HFF-Myc (cell line): ENCODE measurements at places on chromosomes 12 and 14.

DNA sequence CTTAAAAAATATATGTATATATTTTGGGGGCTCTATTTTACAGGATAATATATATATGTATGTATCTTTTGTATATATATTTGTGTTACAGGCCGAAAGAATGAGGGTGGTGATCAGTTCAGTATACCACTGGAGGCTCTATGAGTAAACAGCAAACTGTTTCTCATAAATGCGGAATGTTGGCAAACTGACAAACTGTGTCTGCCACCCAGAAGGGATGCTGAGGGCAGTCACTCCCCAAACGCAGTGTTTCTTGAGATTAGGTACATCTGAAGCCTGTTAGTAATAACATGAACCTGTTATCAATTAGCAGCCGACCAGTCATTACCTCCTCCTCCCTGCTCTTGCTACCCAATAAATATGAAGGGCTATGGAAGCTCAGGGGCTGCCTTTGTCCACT is 20.8 kb downstream of the TNFAIP2 start:
- DNase-seq: peak; percentile 84

- no peak for DNase-seq
These were observed 1.2 kb upstream of the RHEBL1 start for GRCh38 chr12:49070971-49071370.

DNA sequence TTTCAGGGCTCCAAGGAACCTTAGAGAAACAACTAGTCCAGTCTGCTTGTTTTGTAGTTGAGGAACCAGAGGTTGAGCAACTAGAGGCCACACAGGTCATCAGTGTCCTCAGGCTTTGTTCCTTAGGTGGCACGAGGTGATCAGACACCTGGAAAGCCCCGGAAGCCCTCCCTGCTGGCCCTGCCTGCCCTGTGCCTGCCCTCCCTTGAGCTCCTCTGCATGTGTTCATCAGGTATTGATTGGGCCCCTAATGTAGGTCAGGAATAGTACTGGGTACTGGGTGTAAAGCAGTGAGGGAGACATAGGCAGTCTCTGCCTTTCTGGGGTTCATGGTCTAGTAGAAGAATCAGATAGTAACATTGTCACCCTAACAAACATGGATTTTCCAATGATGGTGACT is 114.3 kb downstream of the TSPAN9 start:
- no peak for DNase-seq

DNA sequence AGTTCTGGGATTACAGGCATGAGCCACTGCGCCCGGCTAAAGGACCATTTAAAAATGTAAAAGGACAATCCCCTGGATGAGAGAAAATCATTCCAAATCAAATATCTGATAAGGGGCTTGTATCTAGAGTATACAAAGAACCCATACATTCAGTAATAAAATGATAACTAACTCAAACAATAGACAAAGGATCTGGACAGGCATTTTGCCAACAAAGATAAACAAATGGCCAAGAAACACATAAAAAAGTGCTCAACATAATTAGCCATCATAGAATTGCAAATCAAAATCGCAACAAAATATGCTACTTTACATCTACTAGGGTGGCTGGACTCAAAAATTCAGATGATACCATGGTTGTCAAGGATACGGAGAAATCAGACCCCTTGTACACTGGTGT is 8.5 kb upstream of the BICD1 start:
- no peak for DNase-seq

DNA sequence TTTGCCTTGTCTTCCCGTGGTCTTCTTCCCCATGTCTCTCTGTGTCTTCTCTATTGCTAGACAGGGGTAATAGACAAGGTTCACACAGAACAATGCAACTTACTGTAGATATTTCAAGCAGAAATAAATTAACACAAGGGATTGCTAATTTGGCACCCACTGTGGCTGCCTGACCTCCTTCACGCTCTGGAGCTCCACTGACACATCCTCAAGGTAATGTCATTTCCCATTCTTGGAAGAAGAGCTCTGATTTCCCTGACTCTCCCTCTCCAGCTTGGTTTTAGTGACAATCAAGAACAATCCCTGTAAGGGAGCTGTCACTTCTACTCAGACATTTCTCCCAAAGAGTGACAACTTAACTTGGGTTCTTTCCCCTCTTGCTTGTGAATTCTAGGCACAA is 105.4 kb upstream of the NAP1L1 start:
- no peak for DNase-seq

GRCh38 chr12:52149651-52150241 is 42.1 kb downstream of the KRT80 start:
- DNase-seq: no peak

DNA sequence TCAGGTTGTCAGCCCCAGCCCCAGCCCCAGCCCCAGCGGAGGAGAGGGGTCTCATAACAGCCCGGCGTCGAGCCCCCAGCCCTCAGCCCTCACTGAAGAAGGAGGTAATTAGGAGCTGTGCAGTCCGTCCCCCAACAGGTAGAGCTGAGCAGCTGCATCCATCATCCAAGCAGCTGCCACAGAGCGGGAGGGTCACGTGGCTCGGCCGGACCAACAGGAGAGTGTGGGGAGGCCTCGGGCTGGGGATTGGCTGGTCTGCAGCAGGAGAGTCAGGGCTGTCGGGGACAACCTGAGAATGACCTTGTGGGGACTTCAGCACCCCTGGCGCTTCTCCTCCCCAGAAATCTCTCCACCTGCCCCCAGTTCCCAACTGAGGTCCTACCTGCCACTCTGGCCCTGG is 29.6 kb downstream of the SMUG1 start:
- no peak for DNase-seq

DNA sequence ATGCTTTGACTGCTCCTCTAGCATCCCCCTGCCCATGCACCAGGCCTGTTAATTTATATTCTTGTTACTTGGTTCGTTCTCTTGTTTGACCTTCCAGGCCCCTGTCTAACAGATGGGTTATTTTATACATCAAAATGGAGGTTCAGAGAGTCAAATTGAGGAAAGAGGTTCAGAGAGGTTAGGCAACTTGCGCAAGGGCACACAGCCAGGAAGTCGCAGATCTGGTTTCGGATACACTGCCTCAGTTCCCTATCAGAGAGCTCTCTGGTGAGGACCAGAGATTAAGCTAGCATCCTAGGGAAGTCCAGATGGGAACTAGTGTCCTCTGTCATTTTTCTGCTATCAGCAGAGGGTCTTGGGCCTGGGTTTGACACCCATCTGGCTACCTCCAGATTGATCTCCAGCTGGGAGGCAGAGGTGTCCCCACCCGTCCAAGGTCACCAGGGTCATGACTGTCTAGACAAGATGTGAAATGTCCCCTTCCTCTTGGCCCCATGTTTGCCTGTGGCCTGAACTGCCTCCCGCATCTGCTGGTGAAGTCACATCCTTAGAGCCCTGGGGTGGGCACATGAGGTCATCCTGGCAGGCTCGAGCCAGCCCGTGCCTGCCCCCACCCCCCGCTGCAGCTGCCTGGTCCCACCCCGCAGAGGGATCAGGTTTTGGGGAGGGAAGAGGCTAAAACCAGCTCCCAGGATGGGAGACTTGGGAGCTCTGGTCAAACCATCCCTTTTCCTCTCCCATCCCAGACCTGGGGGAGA is 84.3 kb upstream of the NCOR2 start:
- DNase-seq: no peak

DNA sequence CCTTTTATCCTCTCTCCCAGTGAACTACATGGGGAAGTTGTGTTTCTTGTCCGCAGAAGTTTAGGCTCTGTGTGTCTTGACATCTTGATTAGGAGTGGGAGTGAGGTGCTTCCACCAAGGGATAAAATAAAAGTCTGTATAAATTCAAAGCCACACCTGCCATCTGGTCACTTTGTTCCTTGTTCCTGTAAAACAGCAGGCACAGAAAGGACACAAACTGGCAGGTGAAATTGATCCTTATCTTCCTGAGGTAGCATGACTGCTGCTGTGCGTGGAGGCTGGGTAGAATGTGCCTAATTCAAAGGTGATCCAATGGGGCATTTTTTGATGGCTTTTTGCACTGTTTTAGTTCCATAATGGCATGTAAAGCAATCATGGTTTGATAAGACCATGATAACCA is 104.3 kb upstream of the KITLG start:
- DNase-seq: no peak

DNA sequence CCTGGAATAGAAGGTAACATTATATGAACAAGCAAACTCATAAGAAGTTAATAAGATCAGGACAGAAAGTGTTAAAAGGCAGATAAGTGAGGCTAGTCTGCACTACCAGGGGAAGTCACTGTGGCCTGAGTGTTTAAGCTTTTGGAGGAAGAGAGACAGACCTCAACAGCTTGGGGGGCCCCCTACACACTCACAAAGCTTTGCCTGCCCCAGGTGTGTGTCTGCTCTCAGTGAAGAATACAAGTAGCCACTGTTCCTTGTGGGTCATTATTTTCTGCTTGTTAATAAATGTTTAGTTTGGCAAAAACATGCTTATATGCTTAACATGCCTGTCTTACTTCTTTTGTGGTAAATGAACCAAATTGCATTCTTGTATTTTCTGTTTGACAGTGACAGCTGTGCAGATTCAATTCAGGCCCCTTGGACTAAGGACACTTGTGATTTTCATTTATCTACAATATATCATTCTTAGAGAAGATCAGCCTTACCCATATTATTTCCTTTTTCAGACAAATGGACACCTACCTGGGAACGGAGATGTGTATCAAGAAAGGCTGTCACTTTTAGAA is 50.7 kb upstream of the C12orf71 start:
- no peak for DNase-seq

- no peak for DNase-seq
These were observed 332.5 kb downstream of the NPAS3 start for GRCh38 chr14:33271216-33271615.

DNA sequence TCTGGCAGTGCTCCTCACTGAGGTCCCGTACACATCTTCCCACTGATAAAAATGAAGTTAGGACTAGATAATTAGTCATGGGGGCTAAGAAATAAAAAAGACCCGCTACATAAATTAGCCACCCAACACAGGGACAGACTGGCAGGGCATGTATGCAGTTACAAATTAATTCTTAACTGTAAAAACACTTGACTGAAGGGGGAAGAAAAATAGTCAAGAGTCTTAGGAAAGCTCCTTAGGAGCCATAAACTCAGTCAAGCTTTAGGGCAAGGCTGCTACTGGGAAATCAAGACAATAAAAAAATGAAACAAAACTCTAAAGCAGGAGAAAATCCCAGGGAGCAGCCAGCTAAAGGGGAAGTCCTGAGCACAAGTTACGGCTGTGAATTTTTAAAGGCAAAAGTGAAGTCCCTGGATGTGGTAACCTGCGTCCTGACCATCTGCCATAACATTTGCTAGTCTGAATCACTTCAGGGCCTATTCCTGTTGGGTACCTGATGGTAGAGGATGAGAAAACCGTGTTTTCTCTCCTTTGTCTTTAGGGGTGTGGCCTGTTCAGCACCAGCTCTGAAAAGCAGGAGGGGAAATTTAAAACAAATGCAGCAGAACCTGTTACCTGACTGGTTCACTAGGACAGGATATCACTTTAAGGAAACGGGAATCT is 7.5 kb upstream of the NPFF start:
- DNase-seq: no peak

GRCh38 chr12:81170072-81170471 is 92.2 kb downstream of the ACSS3 start:
- no peak for DNase-seq

DNA sequence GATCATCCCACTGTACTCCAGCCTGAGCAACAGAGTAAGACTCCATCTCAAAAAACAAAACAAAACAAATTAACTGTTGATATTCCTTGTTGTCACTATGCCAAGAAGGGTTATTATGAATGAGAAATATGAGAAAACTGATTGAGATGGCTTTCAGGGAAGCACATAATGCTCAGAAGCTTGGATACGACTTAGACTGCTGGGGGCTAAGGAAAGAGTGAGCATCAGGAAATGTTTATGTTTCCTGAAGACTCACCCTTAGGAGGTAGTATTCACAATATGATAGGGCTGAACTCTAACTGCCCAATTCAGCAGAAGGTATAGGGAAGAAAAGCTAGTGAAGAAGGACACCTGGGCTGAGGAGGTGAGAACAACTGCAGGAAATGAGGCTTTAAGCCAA is 6.3 kb downstream of the STYK1 start:
- no peak for DNase-seq

- DNase-seq: no peak
These were observed 96.0 kb upstream of the SLC38A4 start for GRCh38 chr12:46921764-46922133.

- DNase-seq: no peak
These were observed 34.4 kb upstream of the PMCH start for GRCh38 chr12:102232036-102232435.

DNA sequence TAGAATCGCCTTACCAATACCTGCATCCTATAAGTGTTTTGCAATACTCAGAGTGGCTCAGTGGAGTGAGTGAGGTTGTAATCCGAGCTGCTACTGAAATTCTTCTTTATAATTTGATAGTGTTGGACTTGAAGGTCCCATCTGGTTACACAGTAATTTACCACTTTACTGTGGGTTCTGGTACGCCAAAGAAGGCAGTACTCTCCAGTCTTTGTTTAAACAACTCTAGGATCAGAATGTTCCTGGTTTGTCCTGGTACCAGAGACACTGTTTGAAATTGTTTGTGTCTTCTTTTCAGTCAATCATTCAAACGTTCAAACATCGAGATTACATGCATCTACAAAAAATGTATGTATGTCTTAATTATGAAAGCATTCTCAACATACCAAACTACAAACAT is 51.3 kb upstream of the AMN1 start:
- no peak for DNase-seq

- DNase-seq: no peak
These were observed 182.9 kb downstream of the GLT1D1 start for GRCh38 chr12:129036135-129036534.

DNA sequence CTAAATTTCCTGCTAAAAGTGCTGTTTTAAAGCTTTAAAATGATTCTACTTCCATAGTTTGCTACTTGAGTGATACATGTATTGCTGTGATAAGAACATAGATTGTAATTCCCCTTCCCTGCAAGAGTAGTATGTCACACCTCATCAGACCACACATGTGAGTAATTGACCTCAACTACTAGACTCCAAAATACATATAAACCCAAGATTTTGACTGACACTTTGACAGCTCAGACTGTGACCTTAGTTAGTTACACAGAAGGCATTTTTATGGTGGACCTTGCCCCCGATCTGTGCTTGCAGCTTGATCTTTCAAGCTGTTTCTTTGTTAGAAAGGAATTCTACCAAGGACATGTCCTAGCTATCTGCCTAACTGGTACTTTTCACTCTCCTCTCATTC is 18.6 kb downstream of the APOBEC1 start:
- no peak for DNase-seq

- no peak for DNase-seq
These were observed 223.6 kb upstream of the TMPO start for GRCh38 chr12:98291828-98292227.
